Effector memory CD8-positive, alpha-beta T cell (primary cell): ENCODE measurements at places on chromosomes 11 and 22.

DNA sequence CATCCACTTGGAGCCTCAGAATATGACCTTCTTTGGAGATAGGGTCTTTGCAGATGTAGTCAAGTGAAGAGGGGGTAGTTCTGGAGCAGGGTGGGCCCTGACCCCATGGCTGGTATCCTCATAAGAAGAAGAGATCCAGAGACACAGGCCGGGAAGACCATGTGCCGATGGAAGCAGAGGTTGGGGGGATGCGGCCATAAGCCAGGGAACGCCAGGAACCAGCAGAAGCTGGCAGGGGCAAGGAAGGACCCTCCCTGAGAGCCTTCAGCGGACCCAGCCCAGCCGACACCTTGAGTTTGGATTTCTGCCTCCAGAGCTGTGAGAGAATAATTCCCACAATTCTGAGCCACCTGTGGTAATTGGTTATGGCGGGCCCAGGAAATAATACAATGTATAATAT, 26.1 kb upstream of the SMIM38 start:
- H3K4me3 ChIP-seq = no peak overlapping the region
- H3K4me1 ChIP-seq = no peaks in the 10 kb centered on the region
- H3K36me3 ChIP-seq = peaks cover 5% of the 10 kb centered on the region
- DNase-seq = no peak
- no peak overlapping the region for H3K27ac ChIP-seq

- peak overlapping the region; percentile 75 for H3K4me3 ChIP-seq
- no peak for DNase-seq
- peaks cover 62% of the 10 kb centered on the region for H3K27me3 ChIP-seq
- peaks cover 16% of the 10 kb centered on the region for H3K36me3 ChIP-seq
Observed at GRCh38 chr11:62922653-62923431, 1.7 kb upstream of the CHRM1 start.

- H3K4me3 ChIP-seq = no peak overlapping the region
- H3K4me1 ChIP-seq = no peaks in the 10 kb centered on the region
- H3K36me3 ChIP-seq = peaks cover 9% of the 10 kb centered on the region
- DNase-seq = no peak
- peaks cover 6% of the 10 kb centered on the region for H3K27me3 ChIP-seq
Observed at GRCh38 chr11:65251476-65251875, 10.3 kb upstream of the POLA2 start.

DNA sequence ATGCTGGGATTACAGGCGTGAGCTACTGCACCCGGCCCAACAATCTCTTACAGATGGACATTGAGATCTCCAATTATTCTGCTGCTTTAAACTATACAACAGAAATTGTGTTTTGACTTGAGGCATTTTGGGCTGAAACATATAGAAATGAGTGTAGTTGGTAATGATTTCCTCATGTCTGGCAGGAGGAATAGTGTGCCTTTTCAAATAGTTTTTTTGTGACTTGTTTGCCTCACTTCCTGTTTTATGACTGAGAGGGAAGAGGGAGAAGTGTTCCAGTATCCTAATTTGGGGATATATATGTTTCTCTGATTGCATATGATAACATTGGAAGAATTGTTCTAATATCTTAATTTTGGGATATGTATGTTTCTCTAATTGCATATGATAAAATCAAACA, 40.2 kb downstream of the EP300 start:
- H3K36me3 ChIP-seq = peaks cover 99% of the 10 kb centered on the region
- H3K27ac ChIP-seq = no peak overlapping the region
- no peak overlapping the region for H3K4me3 ChIP-seq
- DNase-seq = no peak
- peaks cover 5% of the 10 kb centered on the region for H3K4me1 ChIP-seq

DNA sequence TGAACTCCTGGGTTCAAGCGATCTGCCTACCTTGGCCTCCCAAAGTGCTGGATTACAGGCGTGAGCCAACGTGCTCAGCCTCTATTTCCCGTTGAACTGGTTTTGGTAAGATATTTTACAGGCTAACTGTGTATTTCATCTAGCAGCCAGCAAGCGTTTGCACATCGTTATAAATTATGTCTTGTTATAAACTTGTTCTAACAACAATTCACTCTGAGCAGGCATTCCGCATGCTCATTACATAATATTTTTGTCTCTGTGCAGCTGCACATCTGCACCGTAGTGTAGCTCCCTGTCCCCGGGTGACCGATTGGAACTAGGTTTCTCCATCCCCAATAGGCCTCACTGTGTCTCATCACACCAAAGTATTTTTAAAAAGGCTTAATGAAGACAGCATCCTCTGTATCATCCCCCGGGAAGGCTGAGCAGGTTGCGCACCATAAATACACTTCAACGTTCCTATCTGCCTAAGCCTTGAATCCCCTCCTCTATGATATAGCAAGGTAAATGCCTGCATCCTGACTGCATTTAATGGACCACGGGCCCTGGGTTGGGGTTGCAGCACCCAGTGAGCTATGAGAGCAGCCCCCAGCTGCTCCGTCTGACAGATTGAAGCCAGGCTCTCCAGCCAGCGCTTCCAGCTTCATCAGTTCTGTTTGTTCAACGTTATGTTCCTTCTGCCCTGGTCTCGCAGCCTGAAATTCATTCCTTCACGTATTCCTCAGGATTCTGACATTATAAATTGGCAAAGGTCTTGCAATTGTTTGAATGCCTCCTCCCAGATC, 47.7 kb downstream of the TST start:
- H3K36me3 ChIP-seq = no peaks in the 10 kb centered on the region
- DNase-seq = no peak
- H3K4me3 ChIP-seq = no peak overlapping the region
- H3K27ac ChIP-seq = no peak overlapping the region
- H3K27me3 ChIP-seq = no peaks in the 10 kb centered on the region
- H3K4me1 ChIP-seq = no peaks in the 10 kb centered on the region

GRCh38 chr11:11171854-11172253, 181.2 kb downstream of the CSNK2A3 start:
- H3K4me3 ChIP-seq = peak overlapping the region; percentile 51
- H3K4me1 ChIP-seq = peaks cover 18% of the 10 kb centered on the region
- H3K36me3 ChIP-seq = peaks cover 11% of the 10 kb centered on the region
- peak overlapping the region; percentile 55 for H3K27ac ChIP-seq
- peak; percentile 61 for DNase-seq

- no peaks in the 10 kb centered on the region for H3K27me3 ChIP-seq
Observed at GRCh38 chr22:28829358-28830181, 29.2 kb upstream of the XBP1 start.

GRCh38 chr22:27466229-27466628, 335.3 kb downstream of the MN1 start:
- no peak overlapping the region for H3K27ac ChIP-seq
- H3K4me1 ChIP-seq = no peaks in the 10 kb centered on the region
- H3K36me3 ChIP-seq = no peaks in the 10 kb centered on the region
- no peak overlapping the region for H3K4me3 ChIP-seq
- DNase-seq = no peak

- H3K4me1 ChIP-seq = peaks cover 4% of the 10 kb centered on the region
- DNase-seq = no peak
- H3K27me3 ChIP-seq = no peaks in the 10 kb centered on the region
- peak overlapping the region; percentile 68 for H3K27ac ChIP-seq
- H3K4me3 ChIP-seq = no peak overlapping the region
- H3K36me3 ChIP-seq = peaks cover 5% of the 10 kb centered on the region
Observed at GRCh38 chr11:77095551-77096490, 6.8 kb upstream of the OMP start.

- H3K36me3 ChIP-seq = peaks cover 15% of the 10 kb centered on the region
- H3K4me3 ChIP-seq = peak overlapping the region; percentile 99
- H3K27me3 ChIP-seq = no peaks in the 10 kb centered on the region
- peak overlapping the region; percentile 76 for H3K27ac ChIP-seq
- DNase-seq = peak; percentile 35
- peaks cover 36% of the 10 kb centered on the region for H3K4me1 ChIP-seq
Observed at GRCh38 chr11:67117672-67118180, 1.3 kb upstream of the KDM2A start.

DNA sequence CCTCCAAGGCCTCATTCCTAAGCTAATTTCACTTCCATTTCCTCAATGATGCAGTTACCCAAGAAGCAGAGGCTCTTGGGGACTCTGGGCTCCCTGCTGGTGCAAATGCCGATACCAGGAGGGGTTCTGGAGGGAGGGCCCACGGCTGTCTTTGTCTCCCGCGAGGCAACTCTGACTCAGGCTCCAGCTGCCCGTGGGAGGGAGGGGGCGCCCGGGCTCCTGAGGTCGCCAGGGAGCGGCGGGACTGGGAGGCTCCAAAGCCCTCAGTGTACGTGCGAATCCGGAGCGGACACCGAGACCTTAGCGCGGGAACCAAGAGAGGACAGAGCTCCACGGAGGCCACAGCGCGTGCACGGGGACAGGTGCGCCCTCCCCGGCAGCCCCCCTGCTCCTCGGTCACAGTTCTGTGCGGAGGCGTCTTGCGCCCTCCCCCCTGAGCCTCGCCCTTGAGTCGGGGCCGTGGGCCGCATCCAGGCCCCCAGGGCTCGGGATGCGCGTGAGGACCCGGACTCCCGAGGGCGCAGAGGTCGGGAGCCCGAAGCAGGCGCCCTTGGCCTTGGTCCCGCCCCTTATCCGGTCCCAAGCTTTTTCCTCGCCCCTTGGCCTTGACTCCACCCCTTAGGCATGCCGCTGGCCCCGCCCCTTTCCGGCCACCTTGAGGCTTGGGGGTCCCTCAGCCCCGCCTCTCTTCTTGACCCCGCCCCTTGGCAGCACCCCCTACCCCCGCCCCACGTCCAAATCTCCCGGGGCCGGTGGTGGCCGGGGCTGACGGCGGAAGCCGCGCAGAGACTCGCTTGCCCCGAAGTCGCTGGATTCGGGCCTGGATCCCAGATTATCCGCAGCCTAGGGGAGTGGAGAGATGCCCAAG, 4.7 kb upstream of the SHISA8 start:
- peaks cover 38% of the 10 kb centered on the region for H3K36me3 ChIP-seq
- no peak overlapping the region for H3K27ac ChIP-seq
- H3K27me3 ChIP-seq = peaks cover 24% of the 10 kb centered on the region
- no peak for DNase-seq
- H3K4me1 ChIP-seq = peaks cover 7% of the 10 kb centered on the region
- H3K4me3 ChIP-seq = peak overlapping the region; percentile 61

DNA sequence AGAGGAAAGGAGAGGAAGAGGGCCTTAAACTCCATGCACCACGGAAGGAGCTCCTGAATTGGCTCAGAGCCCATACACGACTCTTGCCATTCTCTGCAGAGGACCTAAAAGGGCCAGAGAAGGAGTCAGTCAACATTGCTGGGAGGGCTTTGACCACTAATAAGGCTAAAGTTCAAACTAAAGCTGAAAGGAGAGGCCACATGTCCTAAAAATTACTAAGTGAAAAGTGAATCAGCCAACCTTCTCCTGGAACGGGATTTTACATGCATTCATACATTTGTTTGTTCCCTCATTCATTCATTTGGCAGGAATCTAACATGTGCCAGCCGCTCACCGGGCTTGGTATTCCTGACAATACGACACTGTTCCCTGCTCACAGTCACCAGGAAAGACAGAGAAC, 10.5 kb downstream of the CLMP start:
- H3K27ac ChIP-seq = no peak overlapping the region
- peaks cover 87% of the 10 kb centered on the region for H3K27me3 ChIP-seq

DNA sequence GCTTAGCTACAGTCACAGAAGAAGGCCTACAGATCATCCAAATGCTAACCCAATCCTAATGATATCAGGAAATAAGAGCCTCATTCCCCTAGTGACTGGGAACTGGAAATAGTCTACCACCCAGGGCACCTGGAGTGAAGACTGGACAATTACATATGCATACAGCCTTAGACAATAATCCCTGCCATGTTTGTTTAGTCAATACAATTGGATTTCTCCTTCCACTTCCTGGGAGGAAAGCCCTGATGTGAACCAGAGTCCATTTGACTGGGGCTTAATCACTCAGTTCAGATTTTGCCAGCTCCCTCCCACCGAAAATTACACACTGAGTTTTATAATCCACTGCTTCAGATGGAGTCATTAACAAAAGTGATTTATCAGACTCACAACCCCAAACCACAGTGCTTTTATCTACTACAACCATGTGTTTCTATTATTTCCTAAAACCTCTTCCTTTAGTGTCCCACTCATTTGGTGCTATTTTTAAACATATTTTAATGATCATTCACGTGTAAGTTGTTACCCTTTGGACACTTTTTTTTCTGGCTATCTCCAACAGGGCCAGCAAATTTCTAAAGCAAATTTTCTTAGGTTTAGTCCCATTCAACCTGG, 29.9 kb downstream of the CWF19L2 start:
- H3K27ac ChIP-seq = no peak overlapping the region
- no peak for DNase-seq
- H3K27me3 ChIP-seq = no peaks in the 10 kb centered on the region
- no peak overlapping the region for H3K4me3 ChIP-seq
- no peaks in the 10 kb centered on the region for H3K4me1 ChIP-seq

DNA sequence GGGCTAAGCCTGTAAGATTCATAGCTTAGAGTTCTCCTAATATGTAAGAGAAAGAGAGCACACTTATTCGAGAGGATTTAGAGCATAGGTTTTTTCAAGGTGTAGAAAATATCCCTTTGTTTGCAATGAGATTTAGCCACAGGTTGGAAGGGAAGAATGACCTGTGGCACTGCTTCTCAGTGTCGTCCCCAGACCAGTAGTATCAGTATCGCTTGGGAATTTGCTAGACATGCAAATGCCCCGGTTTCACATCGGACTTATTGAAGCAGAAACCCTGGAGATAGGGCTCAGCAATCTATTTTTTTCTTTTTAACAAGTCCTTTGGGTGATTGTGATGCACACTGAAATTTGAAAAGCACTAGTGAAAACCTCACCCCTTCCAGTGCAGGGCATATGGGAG, 362.6 kb upstream of the C11orf87 start:
- peaks cover 7% of the 10 kb centered on the region for H3K27me3 ChIP-seq
- peaks cover 2% of the 10 kb centered on the region for H3K4me1 ChIP-seq
- H3K4me3 ChIP-seq = no peak overlapping the region
- DNase-seq = no peak
- H3K27ac ChIP-seq = no peak overlapping the region
- no peaks in the 10 kb centered on the region for H3K36me3 ChIP-seq

- peaks cover 22% of the 10 kb centered on the region for H3K27me3 ChIP-seq
- no peak overlapping the region for H3K27ac ChIP-seq
Observed at GRCh38 chr11:112852143-112852866, 108.9 kb upstream of the NCAM1 start.

GRCh38 chr11:65899356-65900124, 648 bp downstream of the FOSL1 start:
- peak overlapping the region; percentile 65 for H3K27ac ChIP-seq
- peaks cover 12% of the 10 kb centered on the region for H3K4me1 ChIP-seq
- no peaks in the 10 kb centered on the region for H3K27me3 ChIP-seq

GRCh38 chr11:73591743-73592142, 6.2 kb downstream of the FAM168A start:
- no peak for DNase-seq
- H3K36me3 ChIP-seq = peaks cover 4% of the 10 kb centered on the region
- no peak overlapping the region for H3K4me3 ChIP-seq
- H3K4me1 ChIP-seq = peaks cover 11% of the 10 kb centered on the region
- H3K27me3 ChIP-seq = no peaks in the 10 kb centered on the region

DNA sequence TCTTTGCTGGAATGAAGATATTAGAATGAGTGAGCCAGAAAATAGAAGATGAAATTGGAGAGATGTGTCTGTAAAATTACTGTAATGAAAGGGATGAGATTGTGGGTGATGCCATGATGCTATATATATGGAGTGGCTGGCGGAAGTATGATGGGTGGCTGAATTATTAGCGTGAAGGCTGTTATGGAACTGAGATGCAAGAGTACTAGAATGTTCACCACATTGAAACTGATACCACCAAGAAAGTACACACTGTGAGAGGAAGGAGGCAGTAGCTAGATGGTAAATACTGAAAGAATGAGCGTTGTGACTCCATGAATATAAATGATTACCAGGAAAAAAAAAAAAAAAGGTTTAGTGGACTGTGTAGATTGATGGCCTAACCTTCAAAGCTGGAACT, 411.9 kb downstream of the CNTN5 start:
- no peaks in the 10 kb centered on the region for H3K4me1 ChIP-seq
- no peak overlapping the region for H3K27ac ChIP-seq
- no peaks in the 10 kb centered on the region for H3K27me3 ChIP-seq
- no peak for DNase-seq
